ENCODE measurements at places on chromosomes 3 and 15.

DNA sequence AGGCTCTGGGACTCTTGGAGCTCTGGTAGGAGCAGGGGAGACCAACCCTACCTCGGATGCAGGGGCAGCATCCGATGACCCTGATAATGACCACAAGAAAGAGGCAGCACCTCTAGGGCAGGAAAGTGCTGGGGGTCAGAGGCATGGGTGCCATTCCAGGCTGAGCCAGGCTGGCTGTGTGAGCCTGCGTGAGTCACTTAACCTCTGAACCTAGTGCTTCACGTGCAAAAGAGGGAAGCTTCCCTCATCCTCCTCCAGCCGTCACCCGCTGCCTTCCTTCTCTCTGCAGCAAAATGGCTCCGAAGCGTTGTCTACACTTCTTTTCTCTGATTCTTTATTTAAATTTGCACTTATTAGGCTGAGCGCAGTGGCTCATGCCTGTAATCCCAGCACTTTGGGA is 35.5 kb downstream of the ZDHHC19 start:
- DNase-seq: no peak

DNA sequence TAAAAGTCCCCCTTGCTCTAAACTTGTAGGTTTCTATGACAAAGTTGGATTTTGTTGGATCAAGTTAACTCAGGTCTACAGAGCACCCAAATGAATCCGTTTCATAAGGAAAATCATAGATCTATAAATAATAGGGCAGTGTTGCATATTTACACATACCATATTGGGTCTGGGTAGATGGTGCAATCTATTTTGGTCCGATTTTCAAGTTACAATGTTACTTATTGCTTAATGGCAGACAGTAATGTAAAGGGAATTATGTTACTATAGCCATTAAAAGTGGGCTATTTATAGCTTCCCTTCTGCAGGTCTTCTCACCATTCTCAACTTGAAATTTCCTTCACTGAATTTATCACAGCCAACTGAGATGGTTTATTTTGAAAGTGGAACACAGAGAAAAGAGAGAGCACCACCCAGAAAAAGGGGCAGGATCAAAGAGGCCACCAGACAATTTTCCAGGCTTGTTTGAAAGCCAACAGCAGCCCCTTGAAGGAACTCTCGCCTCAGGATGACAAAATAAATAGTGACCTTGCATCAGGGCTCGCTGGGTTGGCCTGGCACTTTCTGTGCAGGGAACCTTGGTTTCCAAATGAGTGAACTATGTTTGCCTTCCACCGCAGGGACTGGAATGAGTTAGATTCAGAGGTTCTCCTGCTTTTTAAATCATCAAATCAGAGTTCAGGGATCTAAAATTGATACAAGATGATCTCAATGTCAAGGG is 260.2 kb upstream of the HES1 start:
- DNase-seq: no peak

GRCh38 chr3:15086699-15087098 is 12.2 kb downstream of the RBSN start:
- no peak for DNase-seq

DNA sequence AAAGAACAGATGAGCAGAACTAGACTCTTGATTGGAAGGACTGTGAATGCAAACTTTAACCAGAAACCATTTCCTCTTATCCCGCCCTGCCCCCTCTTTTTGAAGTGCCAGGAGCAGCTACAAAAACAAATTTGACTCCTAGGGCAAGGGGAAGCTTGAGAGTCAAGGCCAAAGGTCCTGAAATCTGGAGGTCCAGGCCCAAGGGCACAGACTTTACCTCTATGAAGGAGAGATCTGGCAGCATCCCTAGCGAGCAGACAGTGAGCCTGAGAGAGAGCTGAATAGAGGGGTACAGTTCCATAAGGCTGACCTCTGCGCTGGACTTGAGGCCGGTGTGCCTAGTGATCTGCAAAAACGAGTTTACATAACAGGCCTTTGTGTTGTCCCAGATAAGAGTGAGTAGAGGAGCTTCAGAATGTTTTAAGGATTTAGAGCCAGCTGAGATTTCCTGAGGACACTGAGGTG is 5.1 kb downstream of the RAB43 start:
- DNase-seq: no peak

DNA sequence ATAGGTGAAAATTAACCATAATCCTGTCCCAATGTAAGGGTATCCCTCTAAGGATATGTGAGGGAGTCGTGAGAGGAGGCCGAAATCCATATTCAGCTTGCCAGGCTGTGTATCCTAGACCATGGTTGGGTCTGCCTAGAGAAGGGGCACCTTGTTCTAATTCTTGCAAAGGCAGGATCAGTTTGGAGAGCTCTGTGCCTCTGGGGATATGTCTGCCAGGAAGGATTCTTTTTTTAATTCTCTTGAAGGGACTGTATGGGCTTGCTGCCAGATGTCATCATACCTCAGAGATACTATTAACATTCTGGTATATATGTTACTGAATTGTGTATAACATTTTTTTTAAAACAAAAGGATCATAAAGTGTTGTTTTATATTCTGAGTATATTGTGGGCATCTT is 2.4 kb downstream of the ATP1B3 start:
- no peak for DNase-seq

DNA sequence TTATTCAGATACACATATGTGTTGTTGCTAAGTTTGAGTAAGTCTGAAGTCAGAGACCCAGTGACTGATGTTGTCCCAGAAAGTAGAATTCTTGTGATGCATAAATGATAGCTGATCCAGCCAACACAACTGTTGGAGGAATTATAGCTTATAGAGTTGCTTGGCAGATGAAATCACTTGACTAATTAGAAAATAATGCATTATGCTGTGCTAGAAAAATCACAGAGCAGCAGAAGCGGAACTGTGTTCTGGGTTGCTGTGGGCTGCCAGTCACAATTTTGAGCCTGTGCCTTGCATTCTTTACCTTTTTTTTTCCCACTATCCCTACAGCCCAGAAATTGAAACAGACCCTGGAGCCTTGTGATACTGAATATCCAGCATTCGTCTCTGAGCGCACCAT is 90.0 kb upstream of the LRTM1 start:
- no peak for DNase-seq

DNA sequence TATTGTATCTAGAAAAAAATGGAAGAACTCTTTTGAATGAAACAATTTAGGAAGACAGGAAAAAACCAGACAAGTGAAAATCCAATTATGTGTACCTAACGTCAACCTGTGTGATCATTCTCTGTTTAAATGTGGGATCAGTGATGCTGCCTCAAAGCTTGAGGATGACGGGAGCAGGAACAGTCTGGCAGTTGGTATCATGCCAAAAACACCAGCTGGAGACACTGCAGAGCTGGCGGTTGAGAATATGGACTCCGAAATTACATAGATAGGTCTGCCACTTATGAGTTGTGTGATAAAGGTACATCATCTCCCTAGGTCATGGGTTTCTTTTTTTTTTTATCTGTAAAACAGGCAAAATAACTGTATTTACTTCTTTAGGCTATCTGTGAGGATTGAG is 480.5 kb downstream of the CNTN4 start:
- DNase-seq: no peak

GRCh38 chr3:116069024-116069423 is 376.3 kb downstream of the LSAMP start:
- no peak for DNase-seq

GRCh38 chr3:171269542-171269941 is 190.7 kb downstream of the TNIK start:
- no peak for DNase-seq

DNA sequence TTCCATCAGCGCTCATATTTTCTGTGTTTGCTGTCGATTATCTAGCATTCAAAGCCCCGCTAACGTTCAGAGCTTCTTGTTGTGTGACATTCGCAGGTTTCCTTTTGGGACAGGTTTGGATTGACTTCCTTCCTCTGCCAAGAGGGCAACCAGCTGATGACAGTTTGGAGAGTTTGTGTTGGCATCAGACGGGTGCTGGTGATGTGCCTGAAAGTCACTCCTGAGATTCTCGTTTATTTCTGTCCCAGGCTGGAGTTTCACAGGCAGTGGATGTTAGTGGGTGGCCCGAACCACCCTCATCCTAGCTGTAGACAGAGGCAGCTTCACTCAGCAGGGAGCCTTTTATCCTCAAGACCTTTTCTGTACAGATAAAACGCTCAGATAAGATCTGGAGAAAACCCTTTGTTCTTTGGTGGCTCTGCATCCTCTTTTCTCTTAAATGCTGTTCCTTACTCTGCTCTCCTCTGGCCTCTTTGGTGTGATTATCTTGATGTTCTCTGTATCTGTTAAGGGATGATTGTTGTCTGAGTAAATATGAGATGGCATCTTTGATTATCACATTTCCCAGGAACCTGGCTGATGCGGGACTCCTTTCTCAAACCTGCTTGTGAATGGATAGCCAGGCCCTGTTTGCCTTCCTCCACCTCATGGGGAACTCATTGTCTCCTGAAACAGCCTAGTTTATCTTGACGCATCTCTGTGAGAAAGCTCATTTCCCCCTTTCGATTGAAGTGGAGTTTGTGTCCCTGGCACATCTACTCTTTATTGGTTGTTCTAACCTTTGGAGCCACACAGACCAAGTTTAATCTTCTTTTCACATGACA is 35.9 kb downstream of the CGNL1 start:
- no peak for DNase-seq

- DNase-seq: no peak
These were observed 21.4 kb upstream of the PIAS1 start for GRCh38 chr15:68032672-68033071.

DNA sequence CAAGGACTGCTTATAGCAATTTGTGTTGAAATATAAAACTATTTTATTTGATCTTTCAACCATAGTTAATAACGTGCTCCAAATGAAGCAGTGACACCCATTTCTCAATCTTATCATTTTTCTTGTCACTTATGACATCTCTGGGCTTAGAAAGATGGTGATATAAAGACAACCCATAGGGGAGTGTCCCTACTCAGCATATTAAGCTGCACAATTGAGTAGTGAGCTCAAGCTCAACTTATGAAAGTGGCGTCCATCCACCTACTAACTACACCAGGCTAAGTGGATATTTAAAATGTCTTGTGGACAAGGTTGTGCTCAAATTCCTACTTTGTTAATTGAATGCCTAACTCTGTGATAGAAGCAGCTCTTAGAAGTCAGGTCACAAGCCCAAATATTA is 46.7 kb downstream of the SLC9C1 start:
- DNase-seq: no peak

DNA sequence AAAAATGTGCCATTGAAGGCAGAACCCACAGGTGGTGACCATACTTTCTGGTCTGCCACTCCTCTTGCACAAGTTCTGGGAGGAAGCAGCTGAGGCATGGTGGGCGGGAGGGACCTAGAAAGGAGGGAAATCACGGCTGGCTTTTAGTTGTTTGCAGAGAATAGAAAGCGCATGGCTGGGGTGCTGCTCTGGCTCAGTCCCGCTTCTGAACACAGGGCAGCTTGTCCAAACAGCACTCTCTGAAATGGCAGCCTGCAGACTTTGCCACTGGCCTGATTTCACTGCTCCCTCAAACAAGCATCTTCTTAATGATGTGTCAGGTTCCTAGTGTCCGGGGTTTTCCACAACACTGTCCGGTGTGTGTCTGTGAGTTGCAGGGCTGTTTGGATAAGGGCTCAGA is 76.7 kb downstream of the AAGAB start:
- DNase-seq: no peak

GRCh38 chr15:51414256-51414860 is 72.9 kb downstream of the GLDN start:
- DNase-seq: no peak

DNA sequence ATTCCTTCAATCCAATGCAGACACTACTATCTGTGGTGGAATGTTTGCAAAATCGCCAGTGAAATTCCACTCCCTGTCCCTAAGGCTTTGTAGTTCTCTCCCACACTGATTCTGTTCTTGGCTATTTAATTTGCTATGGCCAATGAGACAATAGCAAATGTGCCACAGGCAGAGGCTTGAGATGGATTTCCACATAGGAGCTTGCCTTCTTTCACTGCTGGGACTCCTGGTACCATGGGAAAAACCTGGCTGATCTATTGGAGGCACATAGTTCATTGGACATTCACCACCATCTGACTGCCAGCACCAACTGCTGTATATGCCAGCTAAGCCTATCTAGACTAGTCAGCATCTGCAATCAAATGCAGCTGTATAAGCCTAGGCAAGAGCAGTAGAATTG is 103.8 kb downstream of the NR1D2 start:
- DNase-seq: no peak

DNA sequence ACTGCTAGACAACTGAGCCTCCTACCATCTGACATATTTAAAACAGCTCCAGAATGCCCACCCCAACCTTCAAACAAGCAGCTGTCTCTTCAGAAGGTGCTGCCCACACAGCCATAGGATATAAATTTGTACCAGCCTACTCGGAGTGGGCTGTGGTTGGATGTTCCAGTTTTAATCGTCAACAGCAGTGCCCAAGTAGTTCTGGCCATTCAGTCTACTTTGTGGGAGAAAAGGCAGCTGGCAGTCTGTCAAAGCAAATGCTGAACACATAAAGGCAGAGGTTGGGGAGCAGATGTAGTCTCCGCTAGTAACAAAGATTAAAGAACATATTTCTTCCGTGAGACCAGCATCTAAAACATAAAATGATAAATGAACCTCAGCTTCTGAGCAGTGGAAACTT is 15.9 kb upstream of the ERC2 start:
- no peak for DNase-seq

DNA sequence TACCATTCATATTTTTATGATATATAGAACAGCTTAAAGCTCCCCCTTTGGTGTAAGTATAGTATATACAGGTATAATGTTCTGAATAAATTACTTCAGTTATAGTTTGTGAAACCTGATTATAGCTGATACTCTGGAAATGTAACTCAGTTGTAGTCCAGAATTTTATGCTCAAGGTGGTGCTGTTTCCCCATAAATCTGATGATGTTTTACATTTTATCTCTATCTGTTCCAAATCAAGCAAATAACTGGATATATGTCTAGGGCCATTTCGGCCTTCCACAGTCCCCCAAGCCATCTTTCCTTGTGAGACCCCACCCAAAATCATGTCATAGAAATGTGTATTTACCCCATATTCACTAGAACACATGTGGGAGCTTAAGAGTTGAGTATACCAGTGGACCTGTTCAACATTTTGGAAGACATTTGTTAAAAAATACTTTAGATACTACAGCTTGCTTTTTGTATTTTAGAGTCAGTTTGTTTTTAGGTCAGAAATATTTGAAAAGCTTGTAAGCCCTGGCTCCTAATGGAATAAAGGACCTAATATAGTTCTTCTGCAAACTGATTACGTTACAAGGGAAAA is 107.1 kb downstream of the ATG7 start:
- no peak for DNase-seq

DNA sequence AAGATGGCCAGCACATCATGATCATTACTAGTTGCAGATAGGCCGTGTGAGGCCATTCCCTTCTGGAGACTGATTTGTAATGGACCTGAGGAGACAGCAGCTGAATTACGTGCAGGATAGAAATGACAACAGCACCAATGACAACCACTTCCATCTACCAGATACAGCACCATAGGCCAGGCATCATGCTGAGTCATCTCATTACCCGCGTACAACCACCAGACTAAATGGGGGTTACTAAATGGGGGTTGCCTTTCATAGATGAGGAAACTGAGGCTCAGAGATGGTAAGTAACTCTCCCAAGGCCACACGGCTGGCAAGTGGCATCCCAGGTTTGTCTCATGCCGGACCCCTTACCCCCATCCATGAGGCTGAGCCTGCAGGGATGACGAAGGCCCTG is 32.8 kb upstream of the FAM107A start:
- DNase-seq: no peak
